ENCODE measurements at places on chromosomes 6 and 20.

DNA sequence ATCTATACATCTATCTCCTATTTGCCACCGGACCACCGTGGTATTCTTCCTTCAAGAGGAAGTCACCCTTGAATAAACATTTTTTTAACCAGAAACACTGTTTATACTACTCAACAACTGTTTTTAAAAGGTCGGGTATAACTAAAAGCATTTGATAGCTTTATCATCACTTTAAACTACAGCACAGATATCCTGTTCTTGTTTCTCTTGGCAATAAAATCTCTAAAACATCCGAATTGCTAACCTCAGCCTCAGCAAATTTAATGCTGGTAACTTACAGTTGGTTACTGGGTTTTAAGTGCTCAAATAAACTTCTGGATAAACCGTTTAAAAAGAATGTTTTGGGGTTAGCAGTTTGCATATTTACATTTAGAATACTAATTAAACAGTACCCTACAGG lies 20.4 kb downstream of the ZUP1 start:
- no peak for DNase-seq

- DNase-seq = no peak
Observed at GRCh38 chr6:89786970-89787369, 32.6 kb downstream of the MDN1 start.

DNA sequence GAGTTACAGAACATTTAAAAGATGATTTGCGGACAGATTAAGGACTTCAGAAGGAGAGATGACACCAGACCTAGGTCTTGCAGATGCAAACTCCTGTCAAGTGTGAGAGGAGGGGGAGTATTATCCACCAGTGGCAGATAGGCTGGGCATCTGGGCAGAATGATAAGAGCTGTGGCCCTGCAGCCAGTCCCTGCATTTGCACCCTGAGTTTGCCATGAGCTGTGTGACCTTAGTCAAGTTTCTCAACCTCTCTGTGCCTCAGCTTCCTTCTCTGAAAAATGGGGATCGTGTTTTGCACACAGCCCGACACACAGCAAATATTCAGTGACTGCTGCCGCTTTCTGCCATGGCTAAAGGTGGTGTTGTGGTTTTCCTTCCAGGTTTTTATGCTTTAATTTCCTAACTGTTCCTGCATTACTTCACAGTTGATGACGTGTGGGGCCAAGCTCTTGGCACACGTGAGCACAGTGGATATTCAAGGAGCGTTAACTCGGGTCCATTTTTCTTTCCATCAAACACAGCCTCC lies 516.2 kb downstream of the CDH26 start:
- DNase-seq = no peak

- DNase-seq = no peak
Observed at GRCh38 chr20:19070026-19070425, 142.4 kb upstream of the SLC24A3 start.

DNA sequence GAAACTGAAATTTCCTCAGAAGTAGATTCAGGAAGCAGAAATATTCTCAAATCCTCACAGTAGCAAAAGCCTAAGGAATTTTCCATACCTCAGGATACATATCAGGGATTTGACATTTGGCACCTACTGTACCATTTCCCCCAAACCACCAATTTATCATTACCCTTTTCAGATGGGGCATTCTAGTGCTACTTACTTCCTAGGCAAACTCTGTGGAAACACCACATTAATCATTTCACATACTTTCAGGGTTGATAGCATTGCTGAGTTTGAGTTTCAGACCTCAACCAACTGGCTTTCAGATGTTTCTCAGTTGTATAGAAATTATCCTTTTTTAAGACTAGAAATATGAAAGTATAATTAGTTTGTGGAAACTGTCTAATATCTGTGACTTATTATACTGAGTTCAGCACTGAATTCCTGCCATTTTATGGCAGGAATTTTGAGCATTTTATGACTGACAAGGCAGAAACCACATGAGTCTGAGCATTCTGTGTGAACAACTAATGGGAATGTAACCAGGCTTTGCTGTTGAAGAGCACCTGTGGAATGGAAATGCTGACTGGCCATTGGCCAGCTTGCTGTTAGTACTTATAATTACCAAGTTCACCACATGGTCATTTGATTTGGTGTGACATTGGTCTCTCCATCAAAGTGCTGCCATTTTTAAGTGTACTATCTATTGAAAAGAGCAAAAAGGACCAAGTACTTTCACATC lies 35.1 kb upstream of the IRAK1BP1 start:
- no peak for DNase-seq

DNA sequence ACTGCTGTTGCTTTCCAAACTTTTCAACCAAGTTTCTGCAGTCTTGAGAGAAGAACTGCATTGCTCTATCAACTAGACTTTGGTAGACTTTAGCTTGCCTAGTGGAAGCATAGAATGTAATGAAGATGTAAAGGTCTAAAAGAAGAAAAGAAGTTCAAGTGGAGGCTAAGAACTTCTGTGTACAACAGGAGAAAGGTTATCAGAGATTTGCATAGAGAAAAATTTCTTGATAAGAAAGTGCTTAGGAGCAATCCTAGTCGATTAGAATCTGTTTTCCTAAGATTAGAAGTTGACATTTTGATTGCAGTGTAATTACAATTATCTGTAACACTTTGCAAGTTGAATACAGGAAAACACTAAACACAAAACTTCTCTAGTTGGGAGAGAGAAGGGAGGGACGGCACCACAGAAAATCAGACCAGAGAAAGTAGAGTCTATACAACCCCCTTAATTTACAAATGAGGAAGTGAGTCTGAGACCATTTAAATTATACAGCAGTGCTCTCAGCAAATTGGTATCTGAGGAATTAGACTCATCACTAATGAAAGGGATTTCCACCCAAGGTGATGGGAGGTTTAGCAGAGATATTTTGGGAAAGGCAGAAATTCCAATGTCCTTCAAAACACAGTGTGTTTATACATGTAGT lies 194.3 kb upstream of the MARCKS start:
- DNase-seq = no peak

DNA sequence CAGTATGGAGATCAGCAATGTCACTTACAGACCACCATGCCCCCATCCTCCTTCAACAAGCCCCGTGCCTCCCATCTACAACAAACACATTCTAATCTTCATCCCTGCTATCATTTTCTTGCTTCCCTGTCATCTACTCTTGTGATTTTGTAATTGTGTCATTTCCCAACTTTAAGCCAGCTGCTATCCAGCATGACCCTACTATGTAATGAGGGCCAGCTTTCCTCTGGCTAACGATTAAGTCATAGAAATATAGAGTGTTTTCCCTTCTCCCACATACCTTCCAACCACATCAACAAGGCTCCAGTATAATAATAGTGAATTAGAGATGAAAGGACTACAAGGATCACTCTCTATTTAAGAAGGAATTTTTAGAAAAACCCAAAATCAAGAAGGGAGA lies 607.0 kb downstream of the TENT5A start:
- no peak for DNase-seq

DNA sequence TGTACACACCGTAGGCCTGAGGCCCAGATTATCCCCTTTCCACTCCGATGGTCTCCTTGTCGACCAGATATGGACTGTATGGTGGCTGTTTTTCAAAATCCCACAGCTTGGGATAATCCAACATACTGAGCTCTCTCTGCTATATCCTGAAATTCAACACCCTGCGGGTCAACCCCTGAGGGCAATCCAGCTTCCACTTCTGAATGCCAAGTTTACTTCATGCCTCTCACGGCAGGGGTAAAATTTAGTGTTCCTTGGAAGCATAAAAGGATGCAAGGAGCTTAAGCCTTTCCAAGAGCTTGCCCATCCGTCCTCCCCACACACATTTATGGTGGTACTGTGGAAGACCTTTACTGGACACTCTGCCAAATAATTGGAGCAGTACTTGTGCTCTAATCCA lies 90.7 kb downstream of the PLG start:
- DNase-seq = peak; percentile 24

GRCh38 chr6:32370505-32370904 lies 1.2 kb downstream of the TSBP1 start:
- no peak for DNase-seq

- no peak for DNase-seq
Observed at GRCh38 chr6:40856271-40856670, 182.8 kb downstream of the UNC5CL start.

DNA sequence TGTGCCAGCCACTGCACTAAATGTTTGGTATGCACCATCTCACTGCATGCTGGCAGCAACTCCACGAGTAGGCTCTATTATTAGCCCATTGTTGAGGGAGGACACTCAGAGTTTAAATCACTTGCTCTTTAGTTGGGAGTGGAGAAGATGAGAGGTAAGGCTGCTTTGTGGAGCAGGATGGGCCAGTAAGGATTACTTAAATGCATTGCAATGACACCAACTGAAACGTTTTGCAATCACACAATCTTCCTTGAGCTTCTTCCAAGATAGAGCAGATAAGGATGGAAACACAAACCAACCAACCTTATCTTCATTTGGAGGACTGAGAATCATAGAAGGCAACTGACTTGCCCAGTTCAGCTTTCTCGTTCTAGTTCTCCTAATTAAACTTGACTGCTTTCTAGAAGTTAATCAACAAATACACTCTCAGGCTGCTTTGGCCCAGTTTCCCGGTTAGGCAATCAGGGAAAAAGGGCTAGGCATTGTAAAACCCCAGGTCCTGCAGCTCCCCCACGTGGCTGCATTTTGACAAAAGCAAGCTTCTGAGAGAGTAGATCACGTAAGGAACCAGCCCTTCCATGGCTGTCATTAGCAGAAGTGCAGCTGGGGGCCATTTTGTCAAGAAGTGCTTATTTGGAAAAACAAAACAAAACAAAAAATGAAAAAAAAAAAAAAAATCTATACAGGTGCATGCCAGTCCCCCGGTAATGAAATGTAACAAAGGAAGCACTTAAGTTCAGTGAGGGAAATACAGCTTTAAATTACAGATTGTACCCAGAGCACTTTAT lies 130.6 kb downstream of the BCAS1 start:
- DNase-seq = peak; percentile 90

- DNase-seq = no peak
Observed at GRCh38 chr20:24880356-24880755, 68.7 kb upstream of the CST7 start.

GRCh38 chr20:2751878-2752566 lies 48.4 kb downstream of the CPXM1 start:
- no peak for DNase-seq

- no peak for DNase-seq
Observed at GRCh38 chr6:63724721-63725120, 89.1 kb downstream of the PHF3 start.

GRCh38 chr6:13217206-13217905 lies 111.0 kb downstream of the TBC1D7 start:
- no peak for DNase-seq

GRCh38 chr6:122020588-122021264 lies 378.7 kb upstream of the HSF2 start:
- no peak for DNase-seq

- DNase-seq = peak; percentile 36
Observed at GRCh38 chr20:19633985-19634384, 124.1 kb upstream of the RIN2 start.

GRCh38 chr6:136549300-136550044 lies 750 bp downstream of the MAP7 start:
- DNase-seq = peak; percentile 18

GRCh38 chr20:29079769-29080690 lies 2177.4 kb upstream of the DEFB115 start:
- no peak for DNase-seq

DNA sequence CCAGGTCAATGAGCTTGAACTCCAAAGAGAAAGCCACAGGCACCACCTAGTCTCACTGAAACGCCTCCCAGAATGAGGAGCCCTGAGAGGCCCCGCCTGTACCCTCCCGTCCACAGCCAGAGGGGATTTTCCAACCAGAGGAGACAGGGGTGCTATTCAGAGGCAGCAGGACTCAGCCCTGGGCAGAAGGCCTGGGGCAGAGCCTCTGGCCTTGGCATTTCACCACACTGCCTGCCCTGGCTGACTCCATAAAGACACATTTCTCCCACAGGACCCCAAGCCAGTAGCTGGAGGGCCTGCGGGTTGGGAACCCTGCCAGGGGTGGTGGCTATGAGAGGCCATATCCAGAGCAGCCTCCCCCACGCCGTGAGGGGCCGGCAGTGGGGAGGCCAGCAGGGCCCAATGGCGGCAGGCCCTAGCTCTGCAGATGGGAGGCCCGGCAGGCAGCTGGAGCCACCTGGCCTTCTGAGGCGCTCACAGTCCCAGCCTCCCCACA lies 159.3 kb downstream of the PREX1 start:
- DNase-seq = peak; percentile 88

GRCh38 chr20:4159765-4160490 lies 144.6 kb upstream of the RNF24 start:
- DNase-seq = no peak

GRCh38 chr6:116099036-116099435 lies 1.6 kb upstream of the NT5DC1 start:
- no peak for DNase-seq

- no peak for DNase-seq
Observed at GRCh38 chr6:91560409-91560808, 973.5 kb upstream of the MAP3K7 start.

GRCh38 chr6:112939563-112939962 lies 592.4 kb downstream of the RFPL4B start:
- DNase-seq = no peak

DNA sequence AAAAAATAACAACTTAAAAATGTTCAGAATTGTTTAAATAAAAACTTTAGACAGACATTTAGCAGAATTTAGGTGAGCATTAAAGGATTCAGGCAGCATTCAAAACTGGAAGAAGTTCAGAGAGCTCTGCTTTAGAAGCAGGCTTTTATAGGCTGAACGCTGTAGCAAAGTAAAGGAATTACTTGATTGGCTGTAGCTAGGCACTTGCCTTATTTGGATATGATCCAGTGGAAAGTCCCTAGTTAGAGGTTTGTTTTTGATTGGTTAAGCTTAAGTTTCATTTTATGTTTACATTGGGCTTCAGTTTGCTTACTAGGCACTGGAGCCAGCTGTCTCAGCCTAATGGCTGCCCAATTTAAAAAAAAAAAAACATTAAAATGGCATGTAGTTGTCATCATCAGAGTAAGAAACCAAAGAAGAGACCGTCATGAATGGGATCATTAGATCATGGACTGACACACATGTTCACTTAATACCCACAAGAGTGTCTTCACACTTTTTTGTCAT lies 65.1 kb downstream of the CBFA2T2 start:
- peak; percentile 92 for DNase-seq

DNA sequence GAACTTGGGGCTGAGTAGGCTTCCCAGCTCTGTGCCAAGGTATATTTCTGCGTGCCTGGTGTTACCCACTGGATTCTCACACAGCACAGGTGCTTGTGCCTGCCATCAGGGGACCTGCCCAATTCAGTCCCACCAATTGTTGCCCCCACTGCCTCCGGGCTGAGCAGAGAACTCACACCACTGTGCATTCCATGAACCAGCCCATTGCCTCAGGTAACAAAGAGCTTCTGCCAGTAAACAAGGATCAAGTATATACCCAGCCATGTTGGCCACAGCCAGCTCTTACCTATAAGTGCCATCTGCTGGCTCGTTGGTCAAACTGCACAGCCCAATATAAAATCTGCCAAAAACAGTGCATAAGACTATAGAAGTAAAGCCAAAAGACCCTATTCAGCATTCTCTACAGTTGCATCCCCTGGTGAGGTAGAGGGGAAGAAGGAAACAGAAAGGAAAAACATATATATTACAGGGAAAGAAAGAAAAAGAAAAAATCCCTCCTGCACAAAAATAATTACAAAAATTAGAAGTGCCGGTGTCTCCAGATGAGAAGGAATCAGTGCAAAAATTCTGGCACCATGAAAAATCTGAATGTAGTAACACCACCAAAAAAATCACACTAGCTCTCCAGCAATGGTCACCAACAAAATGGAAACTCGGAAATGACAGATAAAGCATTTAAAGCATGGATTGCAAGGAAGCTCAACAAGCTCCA lies 241.4 kb downstream of the IBTK start:
- no peak for DNase-seq
